ENCODE measurements at places on chromosomes 4 and X.

GRCh38 chr4:7785017-7785416 is 154.6 kb downstream of the AFAP1 start:
- no peak for DNase-seq

- no peak for DNase-seq
Measured at GRCh38 chrX:102546828-102547493, 30.4 kb upstream of the TMSB15A start.

GRCh38 chrX:154096140-154097002 is 1.1 kb downstream of the MECP2 start:
- DNase-seq: no peak

DNA sequence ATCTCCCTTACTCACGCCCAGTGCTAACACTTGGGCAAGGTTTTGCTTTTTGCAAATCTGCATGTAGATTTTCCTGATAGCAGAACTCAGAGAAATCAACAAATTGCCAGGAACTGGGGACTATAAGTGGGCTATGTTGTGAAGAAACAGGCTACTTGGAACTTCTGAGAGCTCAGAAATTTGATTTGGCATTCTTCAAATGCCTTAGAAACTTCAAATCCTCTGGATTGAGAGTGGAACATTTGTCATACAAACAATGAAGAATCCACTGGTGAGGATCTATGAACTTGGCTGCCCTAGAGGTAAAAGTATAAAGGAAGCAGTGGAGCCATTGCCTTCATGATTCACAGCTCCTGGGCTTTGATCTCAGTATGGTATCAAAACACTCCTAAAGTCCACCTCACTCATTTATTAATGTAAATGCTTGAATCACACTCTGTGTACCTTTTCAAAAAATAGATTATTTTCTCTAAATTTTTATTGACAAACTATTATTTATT is 126.0 kb downstream of the GLRA3 start:
- no peak for DNase-seq

- no peak for DNase-seq
Measured at GRCh38 chr4:24719615-24720014, 75.8 kb upstream of the SOD3 start.

GRCh38 chr4:95181243-95181995 is 367.4 kb downstream of the UNC5C start:
- DNase-seq: no peak

DNA sequence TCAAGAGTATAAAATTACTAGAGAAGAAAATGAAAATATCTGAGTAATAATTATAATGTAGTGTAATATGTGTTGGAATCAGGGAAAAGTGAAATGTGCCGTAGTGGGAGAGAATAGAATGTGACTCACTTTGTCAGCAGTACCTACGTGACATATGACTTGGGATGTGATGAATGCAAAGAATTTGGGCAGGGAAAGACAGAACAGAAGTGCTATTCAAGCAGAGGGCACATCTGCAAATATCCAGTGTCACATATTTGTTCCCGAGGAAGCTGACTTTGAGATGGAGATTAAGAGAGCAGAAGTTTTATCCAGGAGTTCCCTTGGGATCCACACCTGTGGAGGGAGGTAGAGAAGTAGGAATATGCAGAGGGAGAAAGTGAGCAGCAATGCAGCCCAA is 69.3 kb upstream of the HS3ST1 start:
- DNase-seq: no peak

DNA sequence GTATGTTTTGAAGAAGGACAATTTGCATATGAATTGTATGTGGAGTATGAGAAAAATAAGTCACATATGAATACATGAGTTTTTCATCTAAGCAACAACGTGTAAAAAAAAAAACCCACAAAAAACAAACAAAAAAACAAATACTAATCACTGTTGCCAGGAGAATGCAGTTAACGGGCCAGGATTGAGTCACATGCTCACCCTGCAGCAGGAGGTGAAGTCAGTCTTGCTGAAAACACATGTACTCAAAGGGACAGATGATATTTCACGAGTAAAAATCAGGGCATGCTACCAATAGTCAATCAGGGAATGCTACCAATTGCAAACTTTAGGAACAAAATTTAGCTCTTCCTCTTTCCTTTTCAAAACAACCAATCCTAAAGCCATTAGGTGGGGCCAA is 10.4 kb upstream of the DCLK2 start:
- DNase-seq: no peak

- DNase-seq: no peak
Measured at GRCh38 chr4:26083987-26084386, 170.0 kb downstream of the SMIM20 start.

- no peak for DNase-seq
Measured at GRCh38 chr4:148893095-148893494, 450.9 kb upstream of the NR3C2 start.

GRCh38 chr4:61201961-61202637 is 2.0 kb downstream of the ADGRL3 start:
- DNase-seq: no peak

DNA sequence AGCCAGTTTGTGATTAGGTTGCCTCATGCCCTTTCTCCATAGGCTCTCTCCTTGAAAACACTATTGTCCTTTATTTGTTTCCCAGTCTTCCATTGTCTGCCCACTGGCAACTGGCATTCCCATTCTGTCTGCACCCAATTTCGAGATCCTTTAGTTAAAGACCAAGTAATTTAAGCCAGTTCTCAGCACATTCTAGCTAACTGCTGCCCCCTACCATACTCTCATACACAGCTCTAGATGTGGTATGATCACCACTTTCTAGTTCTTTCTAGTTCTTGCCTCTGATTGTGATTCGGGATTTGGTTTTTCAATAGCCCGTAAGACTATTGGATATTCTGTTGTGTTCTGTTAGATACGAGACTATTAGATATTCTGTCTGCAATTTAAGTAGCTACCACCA is 135.8 kb upstream of the TRPC5 start:
- DNase-seq: no peak

DNA sequence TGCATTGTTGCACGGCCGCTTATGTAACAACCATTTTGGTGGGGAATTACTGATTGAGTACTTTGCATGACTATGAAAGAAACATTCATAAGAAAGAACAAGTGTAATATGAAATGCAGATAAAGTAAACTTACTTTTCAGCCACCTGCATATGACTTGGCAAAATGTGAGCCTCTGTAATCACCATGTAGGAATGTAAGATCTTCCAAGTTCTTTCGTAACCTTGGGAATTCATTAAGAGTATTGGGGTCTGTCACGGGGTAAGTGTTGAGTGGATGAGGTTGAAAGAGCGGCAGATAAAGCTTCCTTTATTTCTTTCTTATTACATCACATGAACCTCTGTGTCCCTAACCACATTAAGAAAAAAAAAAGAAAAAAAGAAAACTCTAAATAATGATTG is 348.5 kb upstream of the NR3C2 start:
- DNase-seq: no peak

DNA sequence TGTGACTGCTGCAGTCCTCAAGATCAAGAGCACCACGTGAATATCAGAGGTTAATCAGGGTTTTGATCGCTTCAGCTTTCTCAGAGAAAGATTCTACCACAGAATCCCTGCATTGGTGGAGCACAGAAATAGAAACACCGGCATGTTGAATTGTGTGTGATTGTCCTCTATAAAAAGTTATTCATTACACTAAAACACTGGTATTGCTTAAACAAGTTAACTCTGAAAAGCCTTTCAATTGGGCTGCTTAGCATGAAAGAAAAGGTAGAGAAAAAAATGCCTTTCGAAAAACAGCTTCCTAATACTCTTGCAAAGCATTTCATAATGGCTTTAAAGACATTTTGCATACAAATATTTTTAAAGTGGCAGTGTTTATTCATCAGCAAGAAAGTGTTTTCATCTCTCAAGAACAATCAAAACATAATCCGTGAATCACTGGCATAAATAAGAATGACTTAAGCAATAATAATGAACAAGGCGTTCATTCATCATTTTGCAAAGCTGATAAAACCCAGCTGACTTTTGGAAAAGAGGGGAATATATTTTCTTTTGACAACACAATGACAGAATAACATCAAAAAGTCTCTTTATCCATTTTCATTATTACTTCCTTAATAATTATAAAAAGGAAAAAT is 61.1 kb downstream of the HELT start:
- no peak for DNase-seq

- DNase-seq: no peak
Measured at GRCh38 chrX:140439476-140439875, 65.4 kb downstream of the SOX3 start.

DNA sequence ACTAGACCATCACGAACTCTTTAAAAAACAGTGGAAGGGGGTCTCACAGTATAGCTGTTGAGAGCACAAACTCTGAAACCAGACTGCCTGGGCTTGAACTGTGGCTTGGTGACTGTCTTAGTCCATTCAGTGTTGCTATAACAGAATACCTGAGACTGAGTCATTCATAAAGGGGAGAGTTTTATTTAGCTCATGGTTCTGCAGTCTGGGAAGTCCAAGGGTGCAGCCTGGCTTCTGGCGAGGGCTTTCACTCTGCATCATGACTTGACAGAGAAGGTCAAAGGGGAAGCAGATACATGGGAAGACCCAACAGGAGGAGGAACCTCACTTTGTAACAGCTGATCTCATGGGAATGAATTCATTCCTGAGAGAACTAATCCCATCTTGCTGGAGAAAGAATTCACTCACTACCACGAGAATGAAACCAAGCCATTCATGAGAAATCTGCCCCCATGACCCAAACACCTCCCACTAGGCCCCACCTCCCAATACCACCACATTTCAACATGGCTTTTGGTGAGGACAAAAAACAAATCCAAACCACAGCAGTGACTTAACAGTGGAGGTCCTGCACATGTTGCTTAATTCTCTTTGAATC is 116.7 kb upstream of the STOX2 start:
- no peak for DNase-seq

- DNase-seq: no peak
Measured at GRCh38 chrX:12446342-12447075, 308.2 kb downstream of the FRMPD4 start.

GRCh38 chr4:78570117-78570516 is 18.5 kb downstream of the ANXA3 start:
- no peak for DNase-seq

DNA sequence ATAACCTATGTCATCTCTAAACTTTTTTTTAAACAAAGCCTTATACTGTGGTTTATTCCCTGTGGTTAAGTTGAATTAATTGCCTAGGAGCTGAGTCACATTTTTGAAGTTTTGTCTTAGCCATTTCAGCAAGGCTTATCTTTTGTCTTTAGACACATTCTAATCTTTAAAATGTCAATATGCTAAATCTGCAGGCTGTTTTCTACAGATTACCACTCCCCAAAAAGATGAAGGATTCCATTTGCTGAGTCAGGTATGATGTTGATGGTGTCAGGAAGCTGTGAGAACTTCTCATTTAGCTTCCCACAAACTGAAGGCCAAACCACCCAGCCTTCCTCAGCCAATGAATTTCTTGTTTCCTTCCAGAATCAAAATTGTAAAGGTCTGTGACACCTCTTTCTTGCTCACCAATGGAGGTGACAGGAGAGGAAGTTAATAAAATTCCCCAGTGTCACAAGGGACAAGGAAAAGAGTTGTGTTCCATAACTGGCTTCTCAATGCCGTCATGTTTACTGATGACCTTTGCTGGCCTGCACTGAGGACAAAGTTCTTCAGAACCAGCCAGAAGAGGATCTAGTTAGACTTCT is 3.7 kb upstream of the CXCL6 start:
- DNase-seq: no peak

- no peak for DNase-seq
Measured at GRCh38 chrX:109873983-109874382, 128.9 kb upstream of the TMEM164 start.

- no peak for DNase-seq
Measured at GRCh38 chrX:9848718-9849479, 62.7 kb downstream of the SHROOM2 start.

GRCh38 chr4:160795216-160795615 is 1368.6 kb downstream of the FSTL5 start:
- no peak for DNase-seq
